ENCODE measurements at places on chromosomes 7 and 10.

GRCh38 chr7:91598791-91599190 lies 281.7 kb downstream of the MTERF1 start:
- no peak for DNase-seq

DNA sequence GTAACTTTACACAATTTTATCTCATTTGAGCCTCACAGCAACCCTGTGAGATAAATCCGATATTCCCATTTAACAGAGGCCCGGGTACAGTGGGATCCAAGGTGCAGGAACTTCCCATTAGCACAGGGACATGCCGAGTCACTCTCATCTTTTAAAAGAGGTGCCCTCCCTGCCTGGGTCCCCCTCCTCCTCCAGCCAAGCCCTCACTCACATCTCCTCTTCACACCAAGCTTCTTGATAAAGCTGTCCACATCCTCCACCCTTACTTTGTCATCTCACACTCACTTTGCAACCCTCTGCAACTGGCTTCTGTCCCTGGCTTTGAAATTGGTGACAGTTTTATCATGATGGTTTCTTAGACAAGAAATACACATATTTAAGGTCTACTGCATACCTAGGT lies 144.6 kb upstream of the RHEB start:
- no peak for DNase-seq

DNA sequence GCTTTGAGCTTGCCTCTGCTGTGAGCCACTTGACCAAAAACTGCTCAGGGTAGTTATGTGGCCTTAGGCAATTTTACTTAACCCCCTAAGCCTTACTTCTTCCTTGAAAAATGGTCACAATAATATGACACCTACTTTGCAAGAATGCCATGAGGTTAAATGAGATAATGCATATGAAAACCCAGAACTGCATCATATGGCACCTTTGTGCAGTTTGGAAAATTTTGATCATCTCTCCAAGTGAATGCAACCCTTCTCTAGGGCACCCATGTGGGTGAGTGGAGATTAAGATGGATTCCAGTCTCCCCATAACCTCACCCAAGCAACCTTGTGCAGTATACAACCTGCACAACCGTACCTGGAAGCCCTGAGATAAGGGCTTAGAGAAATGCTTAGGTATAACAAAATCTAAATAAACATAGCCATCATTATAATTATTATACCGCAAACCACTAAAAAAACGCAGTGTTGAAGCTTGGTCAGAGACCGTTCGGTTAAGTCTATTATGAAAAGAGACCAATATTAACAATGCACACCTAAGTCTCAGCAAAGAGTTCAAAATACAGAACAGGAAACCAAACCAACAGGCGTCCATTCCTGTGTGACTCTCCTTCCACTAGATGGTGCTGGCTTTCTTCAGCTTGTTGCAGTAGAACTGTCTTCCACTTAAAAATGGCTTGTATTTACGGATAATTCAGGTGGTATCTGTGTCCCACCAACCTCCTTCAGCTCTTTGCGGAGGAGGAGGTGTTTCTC lies 21.0 kb upstream of the ASB15 start:
- peak; percentile 58 for DNase-seq

- DNase-seq = no peak
Observed at GRCh38 chr10:48776005-48776522, 91.4 kb downstream of the WDFY4 start.

DNA sequence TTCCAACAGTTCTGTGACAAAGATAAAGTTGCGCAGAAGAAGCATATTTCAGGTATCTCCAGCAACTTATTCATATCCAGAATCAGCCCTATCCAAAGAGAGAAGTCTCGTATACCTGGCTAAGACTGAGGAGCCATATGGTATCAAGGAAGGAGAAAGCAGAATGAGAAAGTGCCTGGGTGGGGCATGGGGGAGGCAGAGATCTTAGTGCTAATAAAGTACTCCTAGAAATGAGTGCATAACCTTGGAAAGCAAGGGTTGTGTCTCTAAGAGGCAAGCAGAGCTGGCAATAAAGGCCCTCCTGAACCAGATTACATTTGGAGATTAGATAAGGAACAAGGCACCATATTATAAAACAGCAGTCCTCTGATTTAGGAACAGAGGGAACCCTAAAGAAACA lies 12.7 kb downstream of the TASOR2 start:
- DNase-seq = no peak

- no peak for DNase-seq
Observed at GRCh38 chr10:60605476-60605875, 172.8 kb upstream of the CDK1 start.

DNA sequence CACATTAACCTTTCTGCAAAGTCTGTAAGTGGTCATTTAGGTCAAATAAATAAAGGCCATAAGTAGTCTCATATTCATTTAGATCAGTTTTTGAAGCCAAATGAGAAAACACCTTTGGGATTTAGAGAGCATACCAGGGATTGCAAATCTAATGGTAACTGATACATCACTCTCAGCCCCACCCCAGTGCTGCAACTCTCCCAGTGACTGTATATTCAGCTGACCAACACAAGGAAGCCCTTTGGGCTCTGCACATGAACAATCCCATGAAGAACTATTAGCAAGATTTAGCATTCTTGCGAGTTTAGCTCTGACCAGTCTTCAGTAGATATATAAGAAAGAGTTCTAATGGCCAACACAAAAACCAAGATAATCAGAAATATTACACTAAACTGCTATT lies 252.3 kb downstream of the CSTF2T start:
- DNase-seq = no peak

DNA sequence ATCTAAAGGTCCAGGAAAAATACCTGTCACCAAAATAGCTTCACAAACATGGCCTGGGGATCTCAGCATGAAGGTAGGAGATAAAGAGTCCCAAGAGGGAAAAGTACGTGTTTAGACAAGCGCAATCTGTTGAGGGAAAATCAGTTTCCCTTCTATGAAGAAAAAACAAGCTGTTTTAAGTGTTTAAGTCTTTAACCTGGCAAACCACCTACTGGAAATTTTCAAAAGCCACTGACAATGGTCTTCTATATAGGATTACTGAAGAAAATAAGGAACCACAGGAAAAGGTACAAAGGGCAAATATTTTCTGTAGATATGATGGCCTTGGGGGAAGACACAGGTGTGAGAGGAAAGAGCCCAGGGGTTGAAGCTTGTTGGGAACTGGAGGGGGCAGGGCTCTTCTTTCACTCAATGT lies 21.2 kb downstream of the ALDH18A1 start:
- no peak for DNase-seq

All from COR-L47 (cell line).